ENCODE measurements at places on chromosomes 7 and 10. TPM values are rescaled to one million over a fixed set of nuclear protein-coding genes. Genes with fewer than 3 reads are reported as not detected.

- DNase-seq: no peak
Observed at GRCh38 chr7:80287400-80288174, 153.0 kb downstream of the GNAI1 start.

- no peak for DNase-seq
Observed at GRCh38 chr7:142355328-142355727, 97.5 kb upstream of the PRSS58 start.

The CRPPA gene
- total RNA-seq: 7.5 TPM

DNA sequence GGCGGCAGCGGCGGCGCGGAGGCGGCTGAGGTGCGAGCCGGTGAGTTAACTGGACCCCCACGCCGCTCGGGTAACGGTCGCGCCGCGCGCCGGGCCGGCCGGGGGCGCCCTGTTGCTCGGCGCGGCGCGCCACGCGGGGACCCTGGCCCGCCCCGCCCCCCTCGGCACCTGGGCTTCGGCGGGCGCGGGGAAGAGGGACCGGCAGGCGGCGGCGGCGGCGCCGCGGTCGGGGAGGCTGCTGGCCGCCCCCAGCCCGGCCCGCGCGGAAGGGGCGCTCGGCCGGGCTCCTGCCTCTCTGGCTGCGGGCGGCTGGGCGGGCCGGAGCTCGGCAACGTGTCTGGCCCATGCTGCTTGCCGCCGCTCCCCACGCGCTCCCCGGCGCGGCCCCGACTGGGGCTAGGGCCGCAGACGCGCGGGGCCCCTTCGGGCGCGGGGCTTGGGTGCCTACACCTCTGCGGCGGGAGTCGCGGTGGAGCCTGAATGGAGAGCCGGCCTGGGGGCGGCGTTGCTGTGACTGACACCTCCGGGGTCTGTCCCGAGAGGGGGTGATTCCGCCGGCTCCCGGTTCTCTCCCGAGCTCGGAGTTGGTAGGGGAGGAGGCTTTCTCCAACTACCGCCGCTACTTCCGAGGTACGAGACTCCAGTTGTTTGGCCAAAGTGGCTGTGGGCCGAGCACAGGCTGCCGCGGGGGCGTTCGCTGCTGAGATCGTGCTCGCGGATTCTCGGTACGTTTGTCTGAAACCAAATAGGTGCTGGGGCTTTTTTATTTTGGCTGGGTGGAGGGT lies 494 bp downstream of the PALS2 start:
- peak; percentile 7 for DNase-seq

The CALML3 gene
- 0.09 TPM for total RNA-seq

GRCh38 chr10:114436941-114437340 lies 32.6 kb upstream of the AFAP1L2 start:
- no peak for DNase-seq

DNA sequence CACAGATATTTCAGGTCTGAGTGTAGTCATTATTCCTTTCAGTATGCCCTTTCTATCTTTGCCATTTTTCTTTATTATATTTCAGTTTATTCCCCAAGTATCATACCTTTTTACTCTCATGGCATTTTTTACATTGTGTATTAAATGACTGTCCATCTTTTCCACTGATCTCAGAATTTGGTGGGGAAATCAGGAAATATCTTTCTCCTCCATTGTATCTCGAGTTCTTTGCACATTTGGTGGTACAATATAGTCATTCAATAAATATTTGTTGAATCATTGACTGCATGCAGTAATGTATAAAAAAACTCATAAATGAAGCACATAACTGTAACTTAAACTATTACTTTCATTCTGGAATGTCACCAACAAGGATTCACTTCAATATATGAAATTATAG lies 354.7 kb downstream of the HGF start:
- DNase-seq: no peak

DNA sequence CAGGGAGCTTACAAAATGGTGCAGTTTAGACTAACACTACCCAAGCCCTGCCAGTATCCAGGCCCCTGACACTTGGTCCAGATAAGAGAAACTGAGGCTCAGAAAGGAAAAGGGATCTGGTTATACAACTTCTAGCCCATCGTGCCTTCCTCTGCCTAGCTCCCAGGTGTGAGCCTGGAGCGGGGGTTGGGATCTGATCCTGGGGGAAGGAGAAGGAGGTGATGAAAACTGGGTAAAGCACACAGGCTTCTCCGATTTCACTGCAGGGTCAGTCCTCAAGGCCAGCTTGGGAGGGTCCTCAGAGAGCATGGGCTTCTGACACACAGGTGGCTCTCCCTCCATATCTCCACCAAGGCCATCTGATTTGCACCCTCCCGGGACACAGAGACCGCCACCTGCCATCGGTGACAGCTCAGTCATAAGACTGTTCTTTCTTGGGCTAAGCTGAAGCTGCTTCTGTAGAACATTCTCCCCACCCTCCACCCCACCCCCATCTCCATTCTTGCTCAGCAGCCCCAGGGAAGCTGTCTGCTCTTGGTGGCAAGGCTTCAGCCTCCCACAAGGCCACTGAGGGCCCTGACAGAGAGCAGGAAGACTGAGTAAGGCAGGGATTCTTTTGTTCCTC lies 16.4 kb downstream of the SRRM3 start:
- DNase-seq: no peak

- DNase-seq: no peak
Observed at GRCh38 chr7:150909200-150909995, 57.1 kb downstream of the AOC1 start.

The TMEM184A gene
- total RNA-seq: 0.18 TPM

- DNase-seq: no peak
Observed at GRCh38 chr7:149490083-149490760, 7.4 kb downstream of the ZNF746 start.

DNA sequence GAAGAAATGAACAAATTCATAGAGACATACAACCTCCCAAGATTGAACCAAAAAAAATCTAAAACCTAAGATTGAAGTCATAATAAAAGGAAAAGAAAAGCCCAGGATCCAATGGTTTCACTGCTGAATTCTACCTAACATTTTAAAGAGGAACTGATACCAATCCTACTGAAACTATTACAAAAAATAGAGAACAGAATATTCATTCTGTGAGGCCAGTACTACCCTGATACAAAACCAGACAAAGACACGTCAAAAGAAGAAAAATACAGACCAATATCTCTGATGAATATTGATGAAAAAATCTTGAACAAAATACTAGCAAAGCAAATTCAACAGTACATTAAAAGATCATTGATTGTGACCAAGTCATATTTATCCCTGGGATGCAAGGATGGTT lies 128.5 kb upstream of the STEAP1 start:
- DNase-seq: no peak

The PLOD3 gene
- total RNA-seq: 13.4 TPM

DNA sequence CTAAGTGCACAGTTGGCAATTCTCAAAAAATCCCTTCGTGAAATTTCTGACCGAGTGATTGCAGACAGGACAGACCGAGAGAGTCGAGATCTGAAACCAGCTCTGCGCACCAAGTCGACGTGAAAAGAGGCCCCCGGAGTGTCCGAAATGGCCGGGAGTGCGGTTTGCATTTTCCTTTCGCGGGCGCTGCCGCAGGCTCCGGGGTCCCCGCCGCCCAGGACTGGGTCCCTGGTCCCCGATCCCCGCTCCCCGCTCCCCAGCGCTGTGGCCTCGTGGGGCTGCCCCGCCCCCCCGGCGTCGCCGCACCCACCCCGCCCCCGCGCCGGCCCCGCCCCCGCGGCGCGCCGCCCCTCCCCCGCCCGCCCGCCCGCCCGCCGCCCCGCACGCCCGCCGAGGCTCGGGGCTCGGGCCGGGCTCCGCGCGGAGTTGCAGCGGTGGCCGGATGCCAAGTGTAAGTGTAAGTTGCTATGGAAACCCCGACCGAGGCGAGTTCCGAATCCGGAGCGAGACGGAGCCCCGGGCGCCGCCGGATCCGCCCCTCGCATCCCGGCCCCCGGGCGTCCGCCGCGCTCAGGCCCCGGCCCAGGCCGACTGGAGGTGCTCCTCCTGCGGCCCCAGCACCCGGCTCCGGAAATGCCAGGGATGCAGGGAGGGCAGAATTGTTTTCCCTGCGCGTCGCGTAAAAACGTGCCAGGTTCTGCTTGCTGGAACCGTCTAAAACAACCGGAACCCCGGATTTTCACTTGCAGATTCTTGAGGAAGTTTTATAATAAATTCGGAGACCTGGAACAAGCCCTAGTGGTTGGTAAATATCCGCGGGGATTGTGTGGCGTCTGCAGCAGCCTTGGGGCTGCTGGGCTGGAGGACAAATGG lies 4.6 kb downstream of the BMI1 start:
- peak; percentile 46 for DNase-seq

Data from cerebellum (tissue), 4 donors.